ENCODE measurements at places on chromosomes 4 and X.

DNA sequence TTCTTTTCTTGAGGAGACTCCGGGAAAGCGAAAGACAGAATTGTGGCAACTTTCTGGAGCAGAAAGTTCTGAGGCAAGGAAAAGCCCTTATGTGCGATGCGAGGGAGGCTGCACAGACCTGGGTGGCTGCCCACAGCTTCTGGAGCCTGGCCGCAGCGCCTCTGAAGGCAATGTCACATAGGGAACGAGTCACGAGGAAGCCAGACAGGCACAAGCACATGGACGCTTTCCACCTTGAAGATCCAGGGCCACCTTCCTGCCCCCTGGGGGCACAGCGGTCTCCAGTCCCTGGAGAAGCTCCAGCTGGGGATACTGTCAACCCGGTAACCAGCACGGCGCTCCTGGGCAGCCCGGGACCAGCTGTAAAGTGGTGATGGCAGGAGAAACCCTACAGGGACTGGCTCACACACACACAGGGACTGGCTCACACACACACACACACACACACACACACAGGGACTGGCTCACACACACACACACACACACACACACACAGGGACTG, 69.8 kb downstream of the MTNR1A start:
- DNase-seq: no peak
- H3K4me1 ChIP-seq: peaks cover 2% of the 10 kb centered on the region
- no peak overlapping the region for H3K27ac ChIP-seq
- peak overlapping the region; percentile 18 for H3K4me3 ChIP-seq
- no peaks in the 10 kb centered on the region for H3K27me3 ChIP-seq

DNA sequence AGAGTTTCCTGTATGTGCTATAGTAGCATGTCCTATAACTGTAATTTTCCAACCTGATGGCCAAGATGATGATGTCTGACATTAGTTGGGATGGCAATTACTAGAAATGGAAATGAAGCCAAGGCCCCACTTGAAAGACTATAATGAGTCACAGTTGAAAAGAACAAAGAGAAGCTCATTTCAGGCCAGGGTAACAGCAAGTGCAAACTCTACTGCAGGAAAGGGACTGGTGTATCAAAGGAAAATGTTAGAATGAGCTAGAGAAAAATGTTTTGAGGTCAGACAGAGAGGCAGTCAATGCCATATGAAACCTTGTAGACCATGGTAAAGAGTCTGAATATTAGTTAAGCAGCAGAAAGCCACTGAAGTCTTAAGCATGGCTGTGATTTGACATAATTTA, 146.2 kb upstream of the SH3RF1 start:
- no peak overlapping the region for H3K4me3 ChIP-seq
- H3K4me1 ChIP-seq: no peaks in the 10 kb centered on the region
- no peak for DNase-seq
- no peaks in the 10 kb centered on the region for H3K36me3 ChIP-seq
- no peak overlapping the region for H3K27ac ChIP-seq

- no peak for DNase-seq
- H3K4me3 ChIP-seq: no peak overlapping the region
- H3K4me1 ChIP-seq: peaks cover 7% of the 10 kb centered on the region
- H3K36me3 ChIP-seq: no peaks in the 10 kb centered on the region
- no peaks in the 10 kb centered on the region for H3K27me3 ChIP-seq
These were observed 124.7 kb downstream of the CAMK2D start for GRCh38 chr4:113636877-113637276.

GRCh38 chr4:87848622-87849351, 16.0 kb downstream of the MEPE start:
- no peak overlapping the region for H3K27ac ChIP-seq
- H3K4me3 ChIP-seq: peak overlapping the region; percentile 18
- DNase-seq: peak; percentile 24
- no peaks in the 10 kb centered on the region for H3K36me3 ChIP-seq
- no peaks in the 10 kb centered on the region for H3K27me3 ChIP-seq

DNA sequence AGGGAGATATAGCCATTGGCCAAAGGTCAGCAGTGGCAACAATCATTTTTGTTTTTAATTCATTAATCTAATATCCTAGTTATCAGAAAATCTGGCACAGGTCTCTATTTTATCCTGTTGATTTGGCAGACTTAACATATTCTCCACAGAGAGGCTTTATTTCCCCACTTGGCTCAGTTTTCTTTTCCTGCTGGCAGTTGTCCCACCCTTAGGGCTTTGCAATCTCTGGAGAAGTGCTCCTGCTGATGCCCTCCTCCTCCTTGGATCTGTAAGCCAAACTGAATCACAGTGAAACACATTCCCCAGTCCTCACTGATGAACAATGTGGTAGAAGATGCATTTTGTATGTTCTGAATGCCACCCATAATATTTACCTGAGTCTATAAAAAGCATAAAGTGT, 889.7 kb downstream of the PDHA2 start:
- H3K4me1 ChIP-seq: no peaks in the 10 kb centered on the region
- no peaks in the 10 kb centered on the region for H3K36me3 ChIP-seq
- no peak for DNase-seq
- no peak overlapping the region for H3K27ac ChIP-seq
- no peak overlapping the region for H3K4me3 ChIP-seq
- no peaks in the 10 kb centered on the region for H3K27me3 ChIP-seq

DNA sequence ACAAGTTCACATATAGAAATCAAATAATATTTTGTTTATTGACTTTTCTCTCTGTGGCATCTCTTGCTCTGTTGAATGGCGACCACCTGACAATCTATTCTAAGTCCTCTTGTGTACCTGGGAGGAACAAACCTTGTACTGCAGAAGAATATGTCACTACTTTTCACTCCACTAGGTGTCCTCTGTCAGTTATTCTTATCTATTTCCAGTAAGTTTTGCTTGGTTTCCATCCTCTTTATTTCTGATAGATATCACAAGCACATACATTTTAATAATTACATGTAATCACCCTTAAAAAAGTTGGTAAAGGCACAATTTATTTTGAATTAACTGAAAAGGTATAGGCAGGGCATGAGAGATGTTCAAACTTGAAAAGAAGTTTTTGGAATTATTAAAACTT, 238.4 kb downstream of the SNCA start:
- DNase-seq: no peak
- no peaks in the 10 kb centered on the region for H3K27me3 ChIP-seq

DNA sequence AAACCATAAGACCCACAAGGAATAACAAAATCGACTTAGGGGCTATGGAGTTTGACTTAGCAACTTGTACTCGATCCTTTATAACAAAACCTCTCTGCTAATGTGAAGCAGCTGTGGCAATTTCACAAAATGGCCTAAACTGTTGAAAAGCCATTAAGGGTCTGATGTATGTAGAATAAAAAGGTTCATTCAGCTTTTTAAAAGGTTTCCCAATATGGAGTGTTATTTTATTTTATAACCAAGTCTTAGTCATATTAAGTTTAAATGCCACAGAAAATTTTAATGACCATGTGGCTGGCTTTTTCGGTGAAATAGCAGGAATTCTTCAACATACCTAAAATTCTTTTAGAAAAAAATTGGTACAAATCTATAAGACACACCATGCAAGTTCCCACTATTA, 291.8 kb upstream of the HAND2 start:
- no peaks in the 10 kb centered on the region for H3K27me3 ChIP-seq
- H3K36me3 ChIP-seq: no peaks in the 10 kb centered on the region
- H3K27ac ChIP-seq: no peak overlapping the region
- no peaks in the 10 kb centered on the region for H3K4me1 ChIP-seq

DNA sequence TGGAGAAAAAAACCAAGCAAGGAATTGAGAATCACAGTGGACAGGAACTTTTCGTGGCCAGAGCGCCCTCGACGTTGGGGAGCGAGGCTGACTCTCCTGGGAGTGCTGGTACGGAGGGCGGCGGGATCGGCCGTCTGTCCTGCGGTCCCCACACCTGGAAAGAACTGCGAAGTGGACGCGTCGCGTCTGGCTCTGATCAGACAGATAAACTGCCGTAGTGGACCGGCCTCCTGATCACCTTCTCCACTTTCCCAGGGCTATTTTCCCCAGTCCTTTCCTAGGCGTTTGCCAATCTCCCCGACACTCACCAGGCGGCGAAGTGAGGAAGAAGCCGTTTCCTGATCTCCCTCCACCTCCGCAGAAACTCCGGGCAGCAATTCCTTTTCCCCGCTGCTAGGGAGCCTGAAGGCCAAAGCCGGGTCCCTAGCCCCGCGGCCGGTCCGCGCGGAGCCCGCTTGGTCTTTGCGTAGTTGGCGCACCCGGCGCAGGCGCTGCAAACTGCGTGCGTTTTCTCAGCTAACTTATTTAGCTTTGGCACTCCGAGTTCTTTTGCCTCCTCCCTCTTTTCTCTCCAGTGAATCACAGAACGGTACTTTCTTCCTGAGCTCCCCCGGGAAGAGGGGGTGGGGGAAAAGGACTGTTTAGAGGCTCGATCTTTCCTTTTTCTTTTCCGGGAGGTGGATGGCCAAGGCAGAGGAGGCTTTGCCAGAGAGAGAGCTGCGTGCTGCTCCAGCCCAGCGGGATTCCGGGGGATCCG, at the start of gene ARSJ:
Gene ARSJ (minus strand): TSS at position 500 of the 757 bp plus-strand sequence. CDS start 813 bp downstream, outside the sequence.
- H3K4me3 ChIP-seq: peak within 1 kb of the TSS; percentile 50
- peak; percentile 85 for DNase-seq
- H3K36me3 ChIP-seq: no peaks in the 10 kb centered on the region
- peaks cover 2% of the 10 kb centered on the region for H3K4me1 ChIP-seq
- H3K27me3 ChIP-seq: no peaks in the 10 kb centered on the region

All from ovary (tissue), 10 donors.